ENCODE measurements at places on chromosomes 2 and 18.

- no peak for DNase-seq
Observed at GRCh38 chr2:46486436-46486835, 7.1 kb downstream of the TMEM247 start.

- no peak for DNase-seq
Observed at GRCh38 chr2:175457895-175458448, 276.5 kb upstream of the ATP5MC3 start.

GRCh38 chr2:124325667-124326440, 300.8 kb downstream of the CNTNAP5 start:
- DNase-seq, result no peak

GRCh38 chr2:18435426-18436037, 124.9 kb downstream of the RDH14 start:
- no peak for DNase-seq

- no peak for DNase-seq
Observed at GRCh38 chr2:121529439-121530211, 1.1 kb upstream of the RNU4ATAC start.

- no peak for DNase-seq
Observed at GRCh38 chr18:12884406-12885323, 628 bp upstream of the PTPN2 start.

DNA sequence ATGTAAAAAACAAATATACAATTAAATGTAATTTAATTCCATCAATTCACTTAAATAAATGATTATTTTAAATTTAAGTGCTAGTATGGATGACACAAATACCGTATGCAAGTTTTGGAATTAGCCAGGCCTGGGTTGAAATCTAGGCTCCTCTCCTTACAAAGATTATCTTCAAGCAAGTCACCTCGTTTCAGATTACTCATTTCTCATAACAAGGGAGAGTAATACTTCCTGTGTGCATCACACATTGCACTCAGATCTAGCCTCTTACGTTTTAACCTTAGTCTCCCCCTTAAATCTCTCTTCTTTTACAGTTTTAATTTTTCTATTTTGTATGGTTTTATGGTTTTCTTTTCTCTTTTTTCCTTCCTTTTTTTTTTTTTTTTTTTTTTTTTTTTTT, 1475.9 kb upstream of the NXPH2 start:
- no peak for DNase-seq

GRCh38 chr18:62720766-62721613, 5.6 kb downstream of the PHLPP1 start:
- DNase-seq, result no peak

DNA sequence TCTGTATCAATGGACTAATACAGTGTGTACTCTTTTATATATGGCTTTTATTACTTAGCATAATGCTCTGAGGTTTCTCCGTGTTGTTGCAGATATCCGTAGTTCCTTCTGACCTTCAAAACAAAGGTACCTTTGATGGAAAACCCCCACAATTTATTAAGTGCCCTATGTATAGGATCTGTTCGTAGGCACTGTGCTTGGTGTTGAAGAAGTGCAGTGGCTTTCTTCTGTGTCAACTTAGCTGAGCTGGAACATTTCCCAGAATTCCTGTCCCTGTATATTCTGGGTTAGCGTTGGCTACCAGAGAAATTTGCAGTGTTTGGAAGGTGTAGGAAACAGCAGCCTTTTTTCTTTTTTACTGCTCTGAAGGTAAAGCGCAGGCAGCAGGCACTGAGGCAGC, 56.3 kb upstream of the MSH2 start:
- no peak for DNase-seq

DNA sequence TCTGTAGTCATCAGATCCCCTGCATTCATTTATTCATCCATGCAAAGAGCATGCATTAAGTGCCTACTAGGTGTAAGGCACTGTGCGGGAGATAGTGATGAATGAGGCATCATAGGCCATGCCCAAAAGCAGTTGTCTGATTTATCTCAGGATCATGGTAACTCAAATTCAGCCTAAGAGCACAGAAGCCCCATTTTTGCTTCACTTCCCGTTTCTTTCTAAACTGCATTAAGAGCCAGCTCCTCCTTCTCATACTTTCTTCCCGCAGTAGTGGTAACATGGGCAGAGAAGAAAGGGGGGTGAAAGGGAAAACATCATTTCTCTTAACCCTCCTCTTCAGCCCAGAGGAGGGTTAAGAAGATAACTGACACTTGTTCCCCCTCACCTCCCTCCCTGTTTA, 2.9 kb downstream of the GPR45 start:
- no peak for DNase-seq

GRCh38 chr2:105403783-105404698, 5.2 kb upstream of the FHL2 start:
- DNase-seq, result no peak

- DNase-seq, result no peak
Observed at GRCh38 chr2:65731476-65731875, 299.1 kb upstream of the SPRED2 start.

GRCh38 chr2:220335591-220335915, 708.1 kb downstream of the SLC4A3 start:
- no peak for DNase-seq

DNA sequence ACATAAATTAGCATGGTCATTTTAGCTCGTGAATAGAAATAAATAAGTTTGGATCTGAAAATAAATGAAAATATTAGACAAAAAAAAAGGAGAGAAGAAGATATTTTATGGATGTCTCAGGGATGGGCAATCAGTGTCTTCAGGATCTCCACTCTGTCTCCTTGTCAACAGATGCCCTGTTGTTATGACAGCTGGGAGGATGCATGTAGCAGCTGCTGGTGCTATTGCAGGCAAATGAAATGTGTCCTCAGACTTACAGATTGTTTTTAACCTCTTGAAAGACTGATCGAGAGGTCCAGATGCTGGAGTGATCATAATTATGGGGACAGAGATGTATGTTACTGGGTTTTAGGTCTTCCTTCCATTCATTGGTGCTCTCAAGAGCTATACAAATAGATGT, 24.7 kb upstream of the ARL4C start:
- DNase-seq, result no peak

GRCh38 chr18:35426786-35427185, 49.6 kb upstream of the ZNF396 start:
- DNase-seq, result no peak

- no peak for DNase-seq
Observed at GRCh38 chr2:144526831-144527230, 6.9 kb upstream of the ZEB2 start.

GRCh38 chr2:153079315-153079714, 360.9 kb downstream of the ARL6IP6 start:
- no peak for DNase-seq

GRCh38 chr2:159671047-159671446, 41.3 kb upstream of the MARCHF7 start:
- no peak for DNase-seq

Measured in stimulated activated CD4-positive, alpha-beta T cell treated with anti-CD3 and anti-CD28 coated beads, Interleukin-15, amount 100 ng/mL, for 1 hour (primary cell).